Myocyte (in vitro differentiated cells): ENCODE measurements at places on chromosomes 2 and 18.

DNA sequence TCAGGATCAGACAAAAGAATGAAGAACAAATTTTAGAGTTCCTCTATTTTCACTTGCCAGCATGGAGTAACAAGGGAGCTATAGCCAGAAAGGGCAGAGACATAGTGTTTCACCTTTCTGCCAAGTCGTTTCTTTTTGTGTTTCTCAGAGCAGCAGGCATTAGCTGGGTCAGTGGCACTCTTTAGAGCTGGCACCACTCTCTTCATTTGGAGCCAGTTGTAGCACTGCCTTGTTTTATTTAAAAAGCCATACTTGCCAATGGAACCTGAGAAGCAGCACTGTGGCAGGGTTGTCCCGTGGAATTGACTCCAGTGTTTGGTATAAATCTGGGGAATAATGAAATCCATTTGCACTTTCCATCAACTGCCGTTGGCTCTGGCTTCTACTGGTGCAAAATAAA is 64.0 kb downstream of the LRRTM4 start:
- DNase-seq = no peak

GRCh38 chr2:200962811-200963123 is 693 bp downstream of the ORC2 start:
- DNase-seq = no peak

DNA sequence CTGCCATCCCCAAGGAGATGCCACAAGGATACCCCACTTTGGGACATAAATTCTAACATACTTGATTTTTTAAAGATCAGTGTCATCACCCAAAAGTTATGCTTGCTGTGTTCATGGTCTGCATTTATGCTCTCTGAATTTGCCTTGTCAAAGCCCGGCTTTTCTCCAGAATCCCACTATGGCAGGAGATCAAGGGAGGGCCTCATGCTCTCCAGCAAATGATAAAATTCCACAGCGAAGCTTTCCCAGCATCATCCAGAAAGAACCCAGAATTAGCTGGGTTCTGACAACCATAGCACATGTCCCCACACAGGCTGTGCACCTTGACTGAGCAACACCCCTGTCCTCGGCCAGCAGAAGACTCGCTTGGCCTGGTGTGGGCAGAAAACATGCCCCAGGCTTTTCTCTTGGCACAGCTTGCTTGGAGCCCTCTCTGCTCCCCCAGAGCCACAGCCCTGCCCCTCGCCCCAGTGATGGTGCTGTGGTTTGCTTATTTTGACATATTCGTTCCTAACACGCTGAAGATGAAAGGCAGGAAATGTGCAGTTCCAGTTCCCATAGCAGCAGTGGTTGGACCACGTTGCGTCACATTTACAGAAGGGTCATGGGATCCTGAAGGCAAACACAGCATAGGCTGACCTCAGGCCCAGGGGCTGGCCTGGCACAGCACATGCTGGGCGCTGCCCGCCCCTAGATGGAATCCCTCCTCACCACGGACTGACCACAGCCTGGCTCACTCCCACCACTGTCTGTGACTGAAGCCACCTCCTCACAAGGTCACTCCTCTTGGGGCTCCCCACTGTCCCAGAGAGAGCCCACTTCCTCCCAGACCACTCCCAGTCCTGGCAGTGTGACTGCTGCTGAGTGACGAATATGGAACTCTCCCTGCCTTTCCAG is 14.1 kb upstream of the CHRNA1 start:
- DNase-seq = peak; percentile 97

DNA sequence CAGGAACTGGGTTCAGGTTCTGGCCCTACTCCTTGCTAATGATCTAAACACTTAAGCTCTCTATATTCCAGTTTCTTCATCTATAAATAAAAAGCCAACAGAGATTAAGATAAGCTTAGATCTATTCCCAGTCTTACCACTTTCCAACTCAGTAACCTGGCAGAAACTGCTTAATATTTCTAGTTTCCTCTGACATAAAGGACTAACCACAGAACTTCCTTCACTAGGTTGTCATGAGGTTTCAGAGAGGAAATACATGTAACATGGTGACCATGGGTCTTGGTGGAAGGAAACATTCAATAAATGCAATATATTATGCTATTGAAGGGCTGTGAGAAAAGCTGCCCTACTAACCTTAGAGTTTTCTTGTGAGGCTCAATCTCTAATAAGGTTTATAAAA is 114.4 kb upstream of the PDE1A start:
- no peak for DNase-seq

DNA sequence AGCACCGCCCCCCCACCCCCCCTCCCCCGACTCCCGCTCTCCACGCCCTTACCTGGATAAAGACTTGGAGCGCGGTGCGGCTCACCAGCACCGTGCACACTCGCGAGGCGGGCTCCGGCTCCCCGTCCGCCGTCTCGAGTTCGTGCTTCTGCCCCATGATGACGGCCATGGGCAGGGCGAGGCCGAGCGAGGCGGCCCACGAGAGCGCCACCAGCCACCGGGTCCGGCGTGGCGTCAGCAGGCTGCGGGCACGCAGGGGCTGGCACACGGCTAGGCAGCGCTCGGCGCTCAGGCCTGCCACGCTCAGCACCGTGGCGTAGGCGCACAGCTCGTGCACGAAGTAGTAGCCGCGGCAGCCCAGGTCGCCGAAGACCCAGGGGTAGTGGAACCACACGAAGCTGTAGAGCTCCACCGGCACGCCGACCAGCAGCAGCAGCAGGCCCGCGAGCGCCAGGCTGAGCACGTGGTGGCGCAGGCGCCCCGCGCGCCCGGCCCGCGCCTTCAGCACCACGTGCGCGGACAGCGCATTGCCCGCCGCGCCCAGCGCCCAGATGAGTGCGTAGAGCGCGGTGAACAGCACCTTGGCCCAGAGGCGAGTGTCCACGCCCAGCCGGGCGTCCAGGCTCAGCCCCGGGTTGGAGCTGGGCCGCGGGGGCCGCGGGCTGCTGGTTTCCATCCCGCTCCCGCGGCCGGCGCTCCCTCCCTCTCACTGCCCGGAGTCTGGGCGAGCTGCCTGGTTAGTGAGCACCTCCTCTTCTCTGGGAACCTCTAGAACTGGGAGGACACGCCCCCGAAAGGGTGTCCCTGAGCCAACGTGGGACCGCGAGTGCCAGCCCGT is at the start of gene NTSR2:
TSS of gene NTSR2 (minus strand) at position 742 of the 838 bp plus-strand sequence. CDS start at position 676, 66 bp downstream.
- DNase-seq = peak; percentile 33

- no peak for DNase-seq
These were observed 2.5 kb upstream of the ASIC4 start for GRCh38 chr2:219511547-219512325.

DNA sequence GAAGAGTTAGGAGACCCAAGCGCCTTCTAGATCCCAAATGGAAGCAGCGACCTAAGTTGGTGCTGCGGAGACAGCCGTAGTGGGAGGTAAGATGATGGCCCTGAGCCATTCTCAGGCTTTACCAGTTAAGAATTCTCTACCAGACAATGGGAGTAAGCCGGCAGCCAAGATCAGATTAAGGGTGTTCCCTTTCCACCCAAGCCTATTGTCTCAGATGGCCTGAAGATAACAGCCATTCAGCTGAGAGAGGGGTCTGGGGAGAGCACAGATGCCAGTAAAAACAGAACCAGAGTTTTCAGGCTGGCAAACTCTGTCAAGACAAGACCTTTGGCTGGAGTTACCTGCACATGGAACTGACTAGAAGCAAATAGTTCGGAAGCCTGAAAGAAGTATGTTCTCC is 191.7 kb upstream of the HAAO start:
- DNase-seq = no peak

DNA sequence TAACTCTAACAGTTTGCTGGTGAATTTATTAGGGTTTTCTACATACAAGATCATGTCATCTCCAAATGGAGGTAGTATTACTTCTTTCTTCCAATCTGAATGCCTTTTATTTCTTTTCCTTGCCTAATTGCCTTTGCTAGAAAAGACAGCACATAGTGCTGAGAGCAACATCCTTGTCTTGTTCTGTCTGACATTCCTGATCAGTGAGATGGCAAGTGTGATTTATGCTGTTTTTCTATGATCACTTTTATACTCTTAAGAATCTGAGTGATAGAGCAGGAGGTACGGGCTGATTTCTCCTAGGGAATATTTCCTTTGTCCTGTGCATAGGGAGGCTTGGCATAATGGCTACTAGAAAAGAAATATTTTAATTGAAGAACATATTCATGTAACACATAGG is 17.3 kb downstream of the LYPD6B start:
- DNase-seq = no peak

DNA sequence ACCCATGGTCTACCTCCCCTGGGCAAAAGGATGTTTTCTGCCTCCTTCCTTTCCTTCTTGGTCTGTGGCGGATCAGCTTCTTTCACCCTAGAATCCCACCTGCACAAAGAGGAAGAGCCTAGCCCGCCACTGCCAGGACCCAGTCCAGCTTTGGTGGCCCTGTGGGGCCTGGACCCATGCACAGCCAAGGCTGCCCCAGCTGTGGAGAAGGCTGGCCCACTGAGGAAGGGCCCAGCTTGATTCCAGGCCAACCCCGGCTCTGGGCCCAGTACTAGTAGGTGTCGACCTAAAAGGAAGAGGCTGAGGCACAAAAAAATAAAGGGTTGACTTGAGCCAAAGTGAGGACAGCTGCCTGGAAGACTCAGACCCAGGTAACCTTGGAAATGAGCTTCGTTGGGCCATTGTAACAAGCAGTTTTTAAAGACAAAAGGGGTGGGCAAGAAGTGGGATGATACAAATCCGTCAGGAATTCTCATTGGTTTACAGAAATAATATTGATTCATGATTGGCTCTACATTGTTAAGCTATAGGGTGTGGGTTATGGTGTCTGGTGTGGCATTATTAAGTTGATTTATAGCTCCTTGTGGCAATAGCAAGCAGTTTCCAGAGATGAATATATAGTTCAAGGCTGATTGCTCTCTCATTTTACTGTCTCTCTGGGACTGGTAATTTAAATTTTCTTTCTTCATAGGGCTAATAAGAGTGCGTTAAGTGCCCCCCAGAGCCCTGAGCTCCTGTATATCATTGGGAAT is 29.8 kb upstream of the MAL start:
- no peak for DNase-seq
